ENCODE measurements at places on chromosomes 2 and 18.

GRCh38 chr2:134258684-134259388 is 5.0 kb downstream of the MGAT5 start:
- no peak for DNase-seq

- peak; percentile 55 for DNase-seq
Measured at GRCh38 chr18:48676756-48677368, 138.0 kb downstream of the CTIF start.

- no peak for DNase-seq
Measured at GRCh38 chr18:25979369-25980040, 110.9 kb downstream of the SS18 start.

- DNase-seq, result no peak
Measured at GRCh38 chr18:58490238-58490637, 138.7 kb downstream of the ALPK2 start.

- no peak for DNase-seq
Measured at GRCh38 chr2:71380665-71381064, 49.1 kb downstream of the ZNF638 start.

GRCh38 chr2:197862246-197862955 is 58.0 kb downstream of the PLCL1 start:
- no peak for DNase-seq

DNA sequence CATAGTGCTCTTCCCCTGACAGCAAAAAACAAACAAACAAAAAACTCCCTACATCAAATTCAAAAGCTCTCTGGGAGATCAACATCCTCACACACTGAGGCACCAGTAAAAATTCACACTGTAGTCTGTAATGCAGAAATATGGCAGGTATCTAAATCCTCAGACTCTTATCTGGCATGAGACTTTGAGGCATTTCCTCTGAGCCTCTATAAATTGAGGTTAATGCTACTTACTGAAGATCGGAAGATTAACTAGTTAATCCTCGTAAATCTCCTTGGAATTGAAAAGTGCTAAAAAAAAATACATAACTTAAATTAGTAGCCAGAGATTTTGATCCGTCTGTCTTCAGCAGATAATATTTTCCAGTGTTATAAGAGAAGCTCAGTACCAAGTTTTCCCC is 65.0 kb downstream of the AP1S3 start:
- DNase-seq, result no peak

GRCh38 chr2:121058852-121059558 is 226.0 kb downstream of the TFCP2L1 start:
- DNase-seq, result no peak

GRCh38 chr2:145190031-145190703 is 670.2 kb upstream of the ZEB2 start:
- no peak for DNase-seq

- DNase-seq, result no peak
Measured at GRCh38 chr2:162433491-162433890, 89.6 kb downstream of the GCA start.

DNA sequence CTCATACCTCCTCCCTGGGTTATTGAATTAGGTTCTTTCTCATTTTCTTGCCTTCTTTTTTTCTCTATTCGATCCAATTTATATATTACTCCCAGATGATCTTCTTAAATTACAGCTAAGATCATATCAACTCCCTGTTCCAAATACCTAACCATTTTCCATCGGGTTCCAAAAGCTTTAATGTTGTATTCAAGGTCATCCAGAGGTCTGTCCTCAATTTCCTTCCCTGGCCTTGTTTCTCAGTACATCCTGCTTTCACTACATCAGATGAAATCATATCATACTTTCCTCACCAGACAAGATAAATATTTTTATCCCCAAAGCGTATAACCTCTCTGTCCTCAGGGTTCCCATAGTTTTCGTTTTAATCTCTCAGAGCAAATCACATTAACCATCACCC is 36.3 kb upstream of the GREB1L start:
- no peak for DNase-seq

DNA sequence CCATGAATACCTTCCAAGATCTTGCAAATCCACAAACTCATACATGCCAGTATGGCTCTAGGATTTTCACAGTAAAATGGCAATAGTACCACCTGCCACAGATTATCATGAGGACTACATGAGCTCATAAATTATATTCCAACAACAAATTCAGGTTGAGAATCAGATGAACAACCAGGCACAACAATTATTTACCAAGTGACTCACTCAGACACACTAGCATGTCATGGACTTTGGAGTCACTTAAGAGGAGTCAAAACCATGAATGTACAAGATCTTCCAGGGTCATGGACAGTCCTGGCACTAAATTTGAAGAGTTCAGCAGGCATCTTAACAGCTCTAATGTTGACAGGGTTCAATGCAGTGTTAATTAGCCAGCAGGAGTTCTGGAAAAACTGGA is 34.4 kb upstream of the BZW1 start:
- DNase-seq, result no peak

DNA sequence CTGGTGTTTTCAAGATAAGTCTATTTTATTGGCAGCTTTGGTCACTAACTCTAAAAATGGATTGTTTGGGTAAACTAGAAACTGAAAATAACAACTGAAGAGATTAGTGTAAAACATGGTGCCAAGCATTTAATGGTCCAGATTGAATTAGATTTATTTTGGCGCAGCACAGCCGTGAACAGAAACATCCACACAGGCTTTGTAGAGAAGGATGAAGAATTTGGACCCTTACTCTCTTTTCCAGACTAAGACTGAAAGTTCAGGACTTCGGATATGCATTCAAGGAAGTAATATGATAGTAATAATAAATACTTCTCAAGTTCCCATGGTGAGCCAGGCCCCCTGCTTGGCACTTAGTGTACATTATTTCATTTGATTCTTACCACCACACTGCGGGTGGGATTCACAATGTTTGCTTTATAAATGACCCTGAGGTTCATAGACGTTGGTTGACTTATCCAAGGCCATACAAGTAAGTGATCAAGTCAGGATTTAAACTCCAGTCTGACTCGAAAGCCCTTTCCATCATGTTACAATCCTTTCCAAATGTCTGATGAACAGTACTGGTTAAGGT is 54.2 kb upstream of the ITGB6 start:
- no peak for DNase-seq

- no peak for DNase-seq
Measured at GRCh38 chr2:222242532-222242931, 56.3 kb downstream of the PAX3 start.

- DNase-seq, result no peak
Measured at GRCh38 chr2:132902626-132903025, 232.6 kb upstream of the LYPD1 start.

DNA sequence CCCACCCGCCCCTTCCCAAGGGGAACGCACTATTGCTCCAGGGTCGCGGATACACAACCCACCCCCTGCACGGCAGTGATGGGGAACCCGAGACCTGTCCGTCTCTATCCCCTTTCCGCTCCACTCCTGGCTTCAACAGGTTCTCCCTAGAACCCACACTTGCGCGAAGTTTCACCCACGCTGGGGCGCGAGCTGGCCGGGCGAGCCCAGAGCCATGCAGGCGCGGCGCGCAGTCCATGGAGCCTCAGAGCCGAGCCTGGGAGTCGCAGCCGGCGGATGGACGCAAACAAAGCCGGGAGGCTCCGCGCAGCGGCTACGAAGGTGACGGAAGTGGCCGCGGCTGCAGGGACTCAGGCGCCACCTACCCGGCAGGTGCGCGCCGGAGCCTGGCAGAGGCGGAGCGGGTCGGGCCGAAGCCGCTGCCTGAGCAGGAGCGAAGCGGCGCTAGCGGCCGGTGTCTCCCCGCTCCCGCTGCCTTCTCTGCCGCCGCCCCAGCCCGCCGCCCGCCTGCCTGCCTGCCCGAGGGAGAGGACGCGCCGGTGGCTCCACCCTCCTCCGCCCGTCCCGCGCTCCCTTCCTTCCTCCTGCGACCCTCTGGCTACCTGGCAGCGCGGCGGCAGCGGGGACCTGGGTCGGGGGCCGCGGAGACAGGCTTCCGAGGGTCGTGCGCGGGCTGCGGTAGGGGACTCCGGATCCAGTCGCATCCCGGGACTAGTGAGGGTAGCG is 14.0 kb downstream of the ALPG start:
- no peak for DNase-seq

- DNase-seq, result no peak
Measured at GRCh38 chr2:220101980-220102379, 474.6 kb downstream of the SLC4A3 start.

- no peak for DNase-seq
Measured at GRCh38 chr2:237669283-237669627, 41.9 kb downstream of the LRRFIP1 start.

- no peak for DNase-seq
Measured at GRCh38 chr2:178227187-178227586, 32.9 kb downstream of the OSBPL6 start.

DNA sequence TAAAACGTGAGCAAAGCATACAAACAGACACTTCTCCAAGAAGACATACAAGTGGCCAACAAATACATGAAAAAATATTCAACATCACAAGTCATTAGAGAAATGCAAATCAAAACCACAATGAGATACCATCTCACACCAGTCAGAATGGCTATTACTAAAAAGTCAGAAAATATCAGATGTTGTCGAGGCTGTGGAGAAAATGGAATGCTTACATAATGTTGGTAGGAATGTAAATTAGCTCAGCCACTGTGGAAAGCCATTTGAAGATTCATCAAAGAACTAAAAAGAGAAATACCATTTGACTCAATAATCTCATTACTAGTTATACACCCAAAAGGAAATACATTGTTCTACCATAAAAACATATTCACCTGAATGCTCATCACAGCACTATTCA is 825.7 kb downstream of the SUCLG1 start:
- peak; percentile 9 for DNase-seq

DNA sequence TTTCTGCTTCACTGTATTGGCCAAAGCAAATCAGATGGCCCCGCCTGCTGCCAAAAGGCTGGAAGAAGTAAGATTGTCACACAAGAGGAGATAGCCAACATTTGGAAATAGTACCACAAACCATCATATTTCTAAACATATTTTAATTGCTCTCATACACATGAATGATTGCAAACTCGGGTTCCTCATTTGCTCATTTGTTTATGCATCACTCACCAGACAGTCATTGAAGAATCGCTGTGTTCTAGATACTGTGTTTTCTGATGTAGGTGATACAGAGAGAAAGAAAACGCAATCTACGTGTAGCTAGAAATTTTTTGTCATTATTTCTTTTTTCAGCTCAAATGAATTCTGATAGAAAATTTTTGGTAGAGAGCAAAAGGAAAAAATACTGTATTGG is 1103.4 kb downstream of the TSN start:
- no peak for DNase-seq

DNA sequence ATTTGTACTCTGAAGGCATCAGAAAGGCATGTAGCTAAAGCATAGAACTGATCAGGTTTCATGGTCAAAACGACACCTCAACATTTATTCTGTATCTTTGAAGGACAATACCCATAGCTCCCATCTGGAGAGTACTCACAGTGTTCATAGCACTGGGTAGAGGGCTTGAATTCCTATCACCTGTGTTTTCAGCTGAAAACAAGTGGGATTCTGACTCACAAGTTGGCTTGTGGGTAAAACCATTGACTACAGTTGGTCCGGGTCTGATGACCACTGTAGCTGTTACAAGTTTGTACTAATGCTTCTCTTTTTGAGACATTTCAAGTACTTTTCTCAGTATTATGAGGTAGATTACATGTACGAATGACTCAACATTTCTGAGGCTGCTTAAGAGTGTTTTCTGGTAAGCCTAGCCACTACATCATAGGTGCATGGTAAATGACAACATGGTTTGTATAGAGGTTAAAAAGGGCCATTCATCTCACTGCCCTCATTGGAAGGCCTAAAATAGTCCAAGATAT is 68.6 kb upstream of the PELI1 start:
- peak; percentile 82 for DNase-seq

DNA sequence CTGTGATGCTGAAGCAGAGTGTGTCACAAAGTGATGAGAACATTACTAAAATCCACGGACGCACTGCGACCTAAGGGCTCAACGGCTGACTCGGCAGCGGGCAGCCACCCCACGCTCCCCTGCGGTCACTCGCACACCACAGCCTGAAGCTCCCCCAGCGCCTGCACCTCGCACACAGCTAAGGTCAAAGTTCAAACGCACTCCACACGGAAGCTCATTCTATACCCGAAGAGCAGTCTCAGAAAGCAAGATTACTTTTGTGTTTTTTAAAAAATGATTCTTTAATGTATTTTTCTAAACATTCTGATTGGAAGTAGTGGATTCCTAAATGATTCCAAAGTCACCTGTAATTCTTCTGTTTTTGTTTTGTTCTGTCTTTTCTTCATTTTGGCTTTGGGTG is 21.7 kb downstream of the ASPRV1 start:
- no peak for DNase-seq

DNA sequence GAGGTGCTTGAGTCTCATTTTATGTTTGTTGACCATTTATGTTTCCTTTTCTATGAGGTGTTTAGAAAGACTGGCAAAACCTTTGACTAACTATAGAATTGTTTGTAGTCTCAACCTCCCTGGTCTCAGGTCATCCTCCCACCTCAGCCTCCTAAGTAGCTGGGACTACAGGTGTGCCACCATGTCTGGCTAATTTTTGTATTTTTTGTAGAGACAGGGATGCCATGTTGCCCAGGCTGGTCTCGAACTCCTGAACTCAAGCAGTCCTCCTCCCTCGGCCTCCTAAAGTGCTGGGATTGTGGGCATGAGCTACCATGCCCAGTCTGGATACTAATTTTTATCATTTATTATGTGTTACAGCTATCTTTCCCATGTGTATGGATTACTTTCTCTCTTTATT is 67.8 kb downstream of the EML4 start:
- DNase-seq, result no peak

DNA sequence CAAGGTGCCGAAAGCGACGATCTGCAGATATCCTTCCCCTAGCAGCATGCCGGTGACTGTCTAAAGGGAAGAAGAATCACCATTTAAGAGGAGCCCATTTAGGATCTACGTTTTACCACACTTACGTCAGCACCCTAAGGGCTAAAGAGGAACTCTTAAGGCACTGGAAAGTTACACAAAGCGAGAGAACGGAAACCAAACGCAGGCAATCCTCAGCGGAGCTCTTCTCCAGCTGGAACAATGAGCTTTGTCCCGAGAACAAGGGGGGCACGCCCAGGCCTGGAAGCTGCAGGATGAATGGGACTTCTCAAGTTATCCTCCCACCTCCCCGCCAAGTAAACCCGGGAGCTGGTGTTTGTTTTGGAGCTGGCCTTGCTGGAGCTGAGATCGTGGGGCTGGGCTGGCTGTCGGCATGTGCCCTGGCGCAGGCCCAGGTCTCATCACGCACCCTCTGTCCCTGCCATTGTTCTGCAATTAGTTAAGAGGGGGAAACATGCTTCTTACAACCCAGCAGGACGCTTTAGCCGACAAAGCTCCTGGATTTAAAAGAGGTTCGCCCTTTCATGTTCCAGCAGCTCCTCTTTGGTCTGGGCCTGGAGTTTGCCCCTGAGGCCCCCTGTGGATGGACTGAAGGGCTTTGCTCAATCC is 36.4 kb downstream of the PXDN start:
- peak; percentile 68 for DNase-seq

GRCh38 chr2:23204685-23205242 is 180.2 kb upstream of the KLHL29 start:
- no peak for DNase-seq

- no peak for DNase-seq
Measured at GRCh38 chr2:33785201-33786106, 186.4 kb upstream of the FAM98A start.

- DNase-seq, result peak; percentile 86
Measured at GRCh38 chr2:173963817-173964564, 1.2 kb downstream of the SP3 start.

GRCh38 chr2:55903727-55904126 is 19.9 kb downstream of the EFEMP1 start:
- DNase-seq, result no peak
